Urothelium cell line (cell line): ENCODE measurements at places on chromosomes 11 and 22.

- DNase-seq: no peak
Measured at GRCh38 chr22:32177221-32177765, 18.2 kb upstream of the C22orf42 start.

DNA sequence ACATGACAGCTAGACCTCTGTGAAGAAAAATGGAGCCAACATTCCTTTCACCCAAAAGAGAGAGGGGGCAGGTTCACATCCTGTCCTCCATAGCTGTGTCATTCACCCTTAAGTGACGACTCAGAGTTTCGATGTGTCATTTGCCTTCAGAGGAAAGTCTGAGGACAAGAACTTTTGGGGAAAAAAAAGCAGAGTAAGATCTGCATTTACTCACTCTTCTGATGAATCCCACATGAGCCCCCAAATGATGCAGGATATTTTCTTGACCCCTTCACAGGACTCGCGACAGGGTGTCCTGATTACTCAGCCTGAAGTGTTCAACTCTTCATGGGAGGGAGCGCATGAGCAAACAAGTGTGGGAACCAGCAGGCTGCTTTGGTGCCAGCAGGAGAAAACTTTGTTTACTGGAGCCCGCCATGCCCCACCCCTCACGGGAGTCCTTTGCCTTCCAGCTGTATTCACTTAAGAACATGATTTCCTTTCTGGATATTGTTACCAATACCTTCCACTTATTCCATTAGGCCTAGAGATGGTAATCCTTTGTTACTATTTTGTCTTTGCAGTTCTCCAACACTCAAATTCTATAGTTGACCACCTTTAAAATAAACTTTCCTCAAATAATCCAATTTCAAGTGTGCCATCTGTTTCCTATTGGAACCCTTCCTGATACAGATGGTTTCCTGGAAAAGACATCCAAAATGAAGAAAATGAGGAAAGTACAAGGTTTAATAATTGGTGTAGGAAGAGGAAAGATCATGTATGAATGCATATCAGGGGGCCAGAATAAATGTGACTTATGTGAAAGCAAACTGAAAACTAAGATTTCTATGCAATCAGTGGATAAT lies 729.8 kb downstream of the FAM181B start:
- DNase-seq: peak; percentile 13

DNA sequence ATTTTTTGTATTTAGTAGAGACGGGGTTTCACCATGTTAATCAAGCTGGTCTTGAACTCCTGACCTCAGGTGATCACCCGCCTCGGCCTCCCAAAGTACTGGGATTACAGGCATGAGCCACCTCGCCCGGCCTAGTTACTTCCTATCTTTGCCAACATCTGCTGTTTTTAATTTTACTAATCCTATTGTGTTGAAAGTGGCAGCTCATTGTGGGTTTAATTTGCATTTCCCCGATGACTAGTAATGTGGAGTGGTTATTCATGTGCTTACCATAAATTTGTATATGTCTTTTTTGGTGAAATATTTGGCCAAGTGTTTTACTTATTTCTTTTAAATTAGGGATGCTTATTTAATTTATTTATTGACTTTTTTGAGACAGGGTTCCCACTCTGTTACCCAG lies 74.2 kb upstream of the SLC25A18 start:
- no peak for DNase-seq

DNA sequence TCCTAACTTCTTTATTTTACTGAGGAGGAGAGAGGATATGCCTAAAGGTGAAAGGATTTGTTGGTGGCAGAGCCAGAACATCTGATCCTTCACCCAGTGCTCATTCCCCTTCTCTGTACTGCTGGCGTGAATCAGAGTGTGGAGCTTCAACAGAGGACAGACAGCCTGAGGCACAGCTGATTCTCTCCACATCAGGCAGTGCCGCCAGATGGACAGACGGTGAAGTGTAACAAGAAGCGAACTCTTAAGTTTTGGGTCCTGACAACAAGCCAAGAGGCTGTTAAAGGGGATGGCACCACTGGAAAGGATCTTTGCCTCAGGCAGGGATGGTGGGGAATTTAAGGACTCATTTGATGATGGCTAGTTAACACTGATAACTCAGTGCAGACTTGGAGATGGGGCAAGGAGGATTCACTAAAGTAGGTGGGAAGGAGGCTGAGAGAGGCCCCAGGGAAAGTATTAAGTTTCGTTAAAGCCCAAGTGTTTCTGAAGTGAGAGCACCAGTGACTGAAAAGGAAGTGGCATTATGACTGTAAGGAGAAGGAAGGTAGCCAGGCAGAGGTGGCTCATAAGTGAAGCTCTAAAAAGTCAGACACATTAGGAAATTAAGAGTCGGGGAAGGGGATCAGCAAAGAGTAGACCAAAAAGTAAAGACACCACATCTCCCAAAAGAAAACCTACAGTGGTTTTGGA lies 81.3 kb downstream of the CLPB start:
- no peak for DNase-seq

GRCh38 chr11:116960930-116961329 lies 123.5 kb upstream of the APOA1 start:
- peak; percentile 66 for DNase-seq

GRCh38 chr11:6319001-6319703 lies 1.1 kb downstream of the CAVIN3 start:
- no peak for DNase-seq

GRCh38 chr11:20458905-20459632 lies 71.6 kb downstream of the PRMT3 start:
- DNase-seq: no peak

- DNase-seq: no peak
Measured at GRCh38 chr11:119897576-119897975, 168.6 kb upstream of the NECTIN1 start.
